ENCODE measurements at places on chromosomes 5 and 9.
A peak's percentile ranks its signal among the peaks of the same experiment; 100 is the strongest.

DNA sequence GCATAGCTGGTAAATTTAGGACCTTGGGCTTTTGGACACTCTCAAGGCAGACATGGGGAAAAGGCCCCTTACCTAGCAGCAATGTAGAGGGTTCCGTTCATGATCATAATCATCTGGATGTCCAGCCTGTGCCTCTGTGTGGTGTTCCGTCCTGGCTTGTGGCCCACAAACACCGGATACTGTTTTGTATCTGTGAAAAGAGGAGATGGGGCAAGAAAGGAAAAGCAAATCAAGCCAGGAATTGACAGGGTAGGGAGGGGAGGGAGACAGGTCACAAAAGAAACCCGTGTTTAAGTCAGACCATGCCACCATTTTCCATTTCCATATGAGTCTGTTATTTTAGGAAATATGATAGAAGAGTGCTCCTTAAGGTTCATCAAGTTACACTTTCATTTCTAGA, 72.5 kb downstream of the SEMA6A start:
- no peak for DNase-seq

DNA sequence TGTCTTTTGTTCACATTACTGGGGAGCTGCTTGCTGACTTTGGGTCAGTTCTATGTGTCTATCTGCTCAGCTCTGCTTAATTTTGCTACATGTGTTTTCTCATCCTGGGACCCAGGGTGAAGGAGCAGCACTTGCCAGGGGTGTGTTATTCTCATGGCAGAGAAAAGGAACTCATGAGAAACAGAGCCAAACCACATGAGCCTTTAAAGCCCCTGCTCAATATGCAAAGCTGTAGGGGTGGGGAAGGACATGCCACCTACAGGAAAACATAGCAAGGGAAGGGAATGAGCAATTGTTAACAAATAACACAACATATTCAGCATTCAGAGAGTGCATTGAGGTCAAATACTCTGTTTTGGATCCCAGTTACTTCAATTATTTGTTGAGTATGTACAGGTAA, 290.9 kb downstream of the CDK5RAP2 start:
- no peak for DNase-seq

DNA sequence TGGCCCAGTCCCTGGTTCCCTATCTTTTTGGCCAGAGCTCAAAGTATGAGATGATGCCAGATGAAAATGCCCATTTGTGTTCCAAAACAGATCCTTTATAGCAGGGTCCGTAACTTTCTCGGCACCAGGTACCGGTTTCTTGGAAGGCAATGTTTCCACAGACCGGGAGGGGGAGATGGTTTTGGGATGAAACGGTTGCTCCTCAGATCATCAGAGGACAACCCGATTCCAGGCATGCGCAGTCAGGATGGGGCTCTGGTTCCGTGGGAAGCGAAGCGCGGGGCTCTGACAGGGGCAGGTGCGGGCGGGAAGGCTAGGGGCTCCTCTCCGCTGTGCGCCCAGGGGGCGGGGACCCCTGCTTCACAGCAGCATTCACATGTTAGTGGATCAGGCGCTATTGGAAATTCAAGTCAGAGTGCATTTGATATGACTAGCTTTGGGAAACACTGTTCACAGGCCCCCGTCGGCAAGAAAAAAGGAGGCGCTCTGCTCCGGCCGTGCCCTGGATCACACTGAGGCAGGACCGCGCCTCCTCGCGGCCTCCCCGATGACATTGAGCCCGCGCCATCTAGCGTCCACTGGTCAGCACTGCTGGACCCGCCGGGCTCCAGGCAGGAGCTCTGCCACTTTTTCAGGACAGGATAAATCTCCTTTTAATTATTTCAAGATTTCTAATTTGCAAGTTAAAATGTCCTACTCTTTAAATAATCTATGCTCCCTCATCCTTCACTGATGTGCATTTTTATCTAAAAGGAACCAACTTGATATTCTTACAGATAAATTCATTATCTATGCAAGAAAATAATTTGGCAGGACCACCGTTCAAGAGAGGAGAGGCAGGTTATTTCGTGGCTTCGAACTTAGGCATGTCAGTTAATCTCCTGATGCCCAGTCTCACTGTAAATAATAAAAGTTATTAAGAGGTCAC, 190.0 kb downstream of the FANCC start:
- peak; percentile 72 for DNase-seq

- DNase-seq, result no peak
Measured at GRCh38 chr5:176500511-176500910, 36.7 kb downstream of the RNF44 start.

- DNase-seq, result no peak
Measured at GRCh38 chr9:125235804-125236519, 5.2 kb downstream of the HSPA5 start.

- DNase-seq, result no peak
Measured at GRCh38 chr5:135245521-135246499, 153.2 kb downstream of the MACROH2A1 start.

DNA sequence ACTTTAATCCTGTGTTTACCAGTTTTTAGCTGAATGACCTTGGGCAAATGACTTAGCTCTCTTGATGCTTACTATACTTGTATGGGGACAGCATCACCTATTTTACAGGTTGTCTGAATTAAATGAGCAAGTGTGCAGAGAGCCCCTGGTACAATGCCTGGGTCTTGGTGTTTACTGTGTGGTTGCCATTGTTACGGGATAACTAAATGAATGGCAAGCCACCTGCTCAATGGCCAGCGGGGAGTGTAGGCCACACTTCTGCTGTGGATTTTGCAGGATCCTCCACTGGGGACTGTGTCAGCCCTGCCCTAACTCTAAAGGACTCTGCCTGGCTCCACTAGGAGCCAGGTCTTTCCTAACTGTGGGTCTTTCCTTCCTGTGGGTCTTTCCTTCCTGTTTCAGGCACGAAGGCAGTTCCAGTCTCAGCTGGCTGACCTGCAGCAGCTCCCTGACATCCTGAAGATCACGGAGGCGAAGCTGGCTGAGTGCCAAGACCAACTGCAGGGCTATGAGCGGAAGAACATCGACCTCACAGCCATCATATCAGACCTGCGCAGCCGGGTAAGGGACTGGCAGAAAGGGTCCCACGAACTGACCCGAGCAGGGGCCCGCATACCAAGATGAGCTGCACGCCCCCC, 10.3 kb upstream of the GLE1 start:
- peak; percentile 20 for DNase-seq

DNA sequence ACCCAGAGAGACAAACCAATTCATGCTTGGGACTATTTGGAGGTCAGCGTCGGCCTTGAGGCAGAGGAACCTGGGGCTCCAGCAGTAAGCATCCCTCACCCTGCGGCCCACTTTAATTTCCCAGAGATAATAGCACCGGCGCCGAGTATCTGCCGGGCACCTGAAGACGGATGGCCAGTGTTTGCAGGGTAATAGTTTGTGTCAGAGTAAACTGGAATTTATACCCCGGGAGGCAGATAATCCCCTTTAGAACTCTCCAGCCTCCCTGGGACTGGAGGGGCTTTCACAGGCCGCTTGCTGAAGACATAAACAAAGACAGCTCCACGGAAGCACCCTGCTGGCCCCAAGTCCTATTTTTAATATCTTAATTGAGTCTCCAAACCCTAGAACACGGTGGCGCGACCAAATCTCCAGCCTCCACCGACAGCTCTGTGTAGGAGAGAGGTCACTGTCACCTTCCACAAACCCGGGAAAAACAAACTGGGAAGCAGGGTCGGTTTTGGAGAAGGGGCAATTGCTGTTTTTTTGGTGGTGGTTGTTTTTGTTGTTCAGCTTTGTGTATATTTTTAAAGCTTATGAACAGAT, 17.4 kb upstream of the FCN1 start:
- no peak for DNase-seq

GRCh38 chr9:27545471-27545870, 15.9 kb upstream of the MOB3B start:
- DNase-seq, result no peak

DNA sequence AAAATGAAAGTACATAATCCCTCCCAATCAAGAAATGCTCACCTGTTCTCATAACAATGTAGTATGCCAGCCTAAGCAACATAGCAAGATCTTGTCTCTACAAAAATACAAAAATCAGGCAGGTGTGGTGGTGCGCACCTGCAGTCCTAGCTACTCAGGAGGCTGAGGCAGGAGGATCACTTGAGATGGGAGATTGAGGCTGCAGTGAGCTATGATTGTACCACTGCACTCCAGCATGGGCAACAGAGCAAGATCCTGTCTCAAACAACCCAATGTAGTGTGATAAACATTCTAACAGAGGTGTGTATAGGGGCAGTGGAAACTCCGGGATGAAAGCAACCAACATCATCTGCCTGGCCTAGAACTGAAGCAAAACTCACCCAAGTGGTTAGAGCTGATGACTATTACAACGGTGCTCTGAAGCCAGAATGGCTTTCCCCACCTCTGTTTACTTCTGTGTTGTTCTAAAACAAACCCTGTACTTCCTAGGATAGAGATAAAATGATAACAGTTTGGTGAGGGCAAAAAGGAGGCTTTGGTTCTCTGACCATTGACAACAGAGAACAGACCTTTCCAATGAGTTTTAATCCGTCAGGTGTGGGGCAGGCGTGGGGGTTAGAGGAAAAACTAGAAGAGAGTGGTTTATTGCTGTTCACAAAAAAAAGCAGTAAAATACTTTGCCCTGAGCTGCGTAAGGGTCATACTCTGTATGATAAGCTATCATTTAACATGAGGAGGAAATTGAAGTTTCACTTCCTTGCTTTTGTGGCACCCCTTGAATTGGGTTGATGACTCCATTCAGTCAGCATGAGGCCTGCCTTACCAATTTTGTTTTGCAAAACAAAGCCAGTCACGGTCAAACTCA, 18.9 kb downstream of the WNT8A start:
- no peak for DNase-seq

- DNase-seq, result no peak
Measured at GRCh38 chr5:117594166-117594565, 1019.5 kb upstream of the SEMA6A start.

GRCh38 chr9:68648971-68649370, 56.1 kb upstream of the PIP5K1B start:
- no peak for DNase-seq

GRCh38 chr9:107637421-107638420, 148.2 kb upstream of the KLF4 start:
- no peak for DNase-seq

- DNase-seq, result peak; percentile 20
Measured at GRCh38 chr5:14869668-14870164, 1.9 kb downstream of the ANKH start.

DNA sequence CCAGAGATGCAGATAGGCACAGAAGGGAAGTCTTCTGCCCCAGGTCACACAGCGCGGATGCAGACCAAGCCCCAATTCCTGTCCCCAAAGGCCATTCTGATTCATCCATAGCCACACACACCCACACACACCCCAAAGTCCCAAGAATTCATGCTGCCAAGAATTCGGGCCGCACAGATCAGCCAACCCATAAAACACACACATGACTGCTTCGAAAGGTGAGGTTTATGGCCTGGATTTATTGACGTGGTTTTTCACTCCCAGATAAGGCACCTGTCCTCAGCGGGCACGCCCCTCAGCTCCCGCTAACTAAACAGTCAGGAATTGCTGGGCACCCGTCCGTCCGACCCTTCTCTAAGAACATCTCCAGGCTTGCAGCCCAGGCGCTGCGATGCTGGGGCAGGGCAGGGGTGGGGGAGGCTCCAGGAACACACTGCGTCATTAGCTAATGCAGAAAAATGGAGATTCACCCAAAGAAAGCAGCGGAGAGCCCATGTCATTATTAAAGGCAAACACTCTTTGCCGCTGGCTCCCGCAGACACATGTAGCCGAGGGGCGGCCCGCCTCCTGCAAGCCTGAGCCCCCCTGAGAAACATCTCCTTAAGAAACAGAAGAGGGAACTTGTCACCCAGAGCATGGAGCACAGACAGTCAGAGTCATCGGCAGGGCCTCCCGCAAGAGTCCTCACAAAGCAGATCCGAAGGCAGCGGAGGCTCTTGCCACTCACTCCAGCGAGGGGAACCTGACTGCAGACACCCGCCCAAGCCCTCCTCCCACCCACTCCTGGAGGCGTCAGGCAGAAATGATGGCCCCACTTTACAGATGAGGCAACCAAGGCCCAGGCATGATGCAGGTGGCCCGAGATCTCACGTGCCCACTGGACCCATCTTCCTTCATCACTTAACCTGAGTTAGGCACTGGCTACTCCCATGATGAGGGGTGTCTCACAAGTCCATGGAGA, 19.9 kb downstream of the VAV2 start:
- DNase-seq, result no peak

DNA sequence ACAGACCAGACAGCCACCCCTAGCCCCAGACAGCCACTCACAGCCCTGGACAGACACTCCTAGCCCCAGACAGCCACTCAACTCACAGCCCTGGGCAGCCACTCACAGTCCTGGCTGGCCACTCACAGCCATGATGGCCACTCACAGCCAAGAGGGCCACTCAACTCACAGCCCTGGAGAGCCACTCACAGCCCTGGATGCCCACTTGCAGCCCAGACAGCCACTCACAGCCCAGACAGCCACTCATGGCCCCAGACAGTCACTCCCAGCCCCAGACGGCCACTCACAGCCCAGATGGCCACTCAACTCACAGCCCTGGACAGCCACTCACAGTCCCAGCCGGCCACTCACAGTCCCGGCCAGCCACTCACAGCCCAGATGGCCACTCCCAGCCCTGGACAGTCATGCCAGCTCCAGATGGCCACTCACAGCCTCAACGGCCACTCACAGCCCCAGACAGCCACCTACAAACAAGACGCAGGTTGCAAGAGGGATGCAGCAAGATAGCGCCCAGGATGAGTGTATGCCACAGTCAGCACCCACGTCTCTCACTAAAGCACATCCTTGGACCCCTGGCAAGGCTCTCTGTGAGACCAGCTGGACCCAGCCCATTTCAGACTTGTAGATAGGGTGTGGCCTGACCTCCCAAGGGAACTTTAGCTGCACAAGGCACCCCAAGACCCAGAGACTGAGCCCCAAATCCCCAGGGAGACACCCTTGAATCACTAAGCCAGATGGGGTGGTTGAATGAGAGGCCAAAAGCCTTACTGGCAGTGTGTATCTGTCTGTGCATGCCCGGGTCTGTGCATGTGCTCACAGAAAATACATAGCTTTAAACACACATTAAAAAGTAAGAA, 22.4 kb downstream of the ZDHHC11B start:
- no peak for DNase-seq
